ENCODE measurements at places on chromosomes 1 and 21. TPM values are rescaled to one million over a fixed set of nuclear protein-coding genes. Genes with fewer than 3 reads are reported as not detected.

Gene CPT2
- total RNA-seq: 32.2 TPM

DNA sequence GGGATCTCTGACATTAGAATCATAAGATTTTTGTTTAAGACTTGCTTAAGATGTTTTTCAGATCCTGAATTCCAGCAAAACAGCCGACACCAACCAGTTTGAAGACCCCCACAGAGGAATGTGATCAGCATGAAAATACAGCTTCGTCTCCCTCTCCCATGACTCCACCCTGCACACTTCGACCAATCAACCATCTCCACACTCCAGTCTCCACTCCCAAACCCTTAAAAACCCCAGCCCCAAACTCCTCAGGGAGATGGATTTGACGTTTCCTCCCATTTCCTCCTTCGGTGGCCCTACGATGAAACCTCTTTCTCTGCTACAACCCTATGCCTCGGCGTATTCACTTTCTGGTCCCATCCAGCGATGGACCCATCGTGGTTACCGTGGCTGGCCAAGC is 30.1 kb upstream of the KIF26B start:
- no peak for DNase-seq
- no peaks in the 10 kb centered on the region for H3K4me1 ChIP-seq
- no peaks in the 10 kb centered on the region for H3K36me3 ChIP-seq
- H3K27me3 ChIP-seq: peaks cover 70% of the 10 kb centered on the region
- no peak overlapping the region for H3K4me3 ChIP-seq

DNA sequence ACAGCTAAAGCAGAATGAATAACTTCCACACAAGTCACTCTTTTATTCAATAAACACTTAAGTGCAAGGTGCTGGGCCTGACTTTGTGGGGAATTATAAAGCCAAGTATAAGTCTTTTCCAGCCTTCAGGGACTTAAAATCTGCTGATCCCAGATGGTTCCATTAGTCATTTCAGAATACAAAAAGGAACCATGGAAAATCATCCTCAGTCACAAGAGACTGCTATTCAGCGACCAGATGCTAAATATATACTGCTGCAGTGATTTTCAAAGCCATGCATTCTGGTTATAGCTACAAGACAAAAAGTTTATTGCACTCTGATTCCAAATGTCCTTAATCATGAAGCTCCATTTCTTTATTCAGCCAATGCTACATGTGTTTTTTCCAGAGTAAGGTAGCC is 25.7 kb downstream of the GLMN start:
- peak; percentile 26 for DNase-seq
- H3K36me3 ChIP-seq: 0 out of 2 replicates have a peak, but pooled peaks cover 2% of the 10 kb centered on the region
- no peaks in the 10 kb centered on the region for H3K27me3 ChIP-seq
- H3K4me3 ChIP-seq: no peak overlapping the region
- no peak overlapping the region for H3K27ac ChIP-seq

- no peaks in the 10 kb centered on the region for H3K36me3 ChIP-seq
- no peak overlapping the region for H3K4me3 ChIP-seq
- H3K4me1 ChIP-seq: peaks cover 24% of the 10 kb centered on the region
- no peak for DNase-seq
- H3K27ac ChIP-seq: no peak overlapping the region
Observed at GRCh38 chr1:59062743-59063142, 234.2 kb upstream of the FGGY start.

GRCh38 chr21:45011426-45011825 is 63.0 kb upstream of the ADARB1 start:
- H3K4me1 ChIP-seq: peaks cover 41% of the 10 kb centered on the region
- no peaks in the 10 kb centered on the region for H3K36me3 ChIP-seq
- no peak for DNase-seq
- H3K27ac ChIP-seq: peak overlapping the region; percentile 68
- no peaks in the 10 kb centered on the region for H3K27me3 ChIP-seq

GRCh38 chr1:20366463-20367115 is 75.9 kb downstream of the VWA5B1 start:
- no peak overlapping the region for H3K4me3 ChIP-seq
- H3K27ac ChIP-seq: no peak overlapping the region
- H3K27me3 ChIP-seq: no peaks in the 10 kb centered on the region
- H3K4me1 ChIP-seq: 0 out of 2 replicates have a peak, but pooled peaks cover 5% of the 10 kb centered on the region

Gene RAB3B
- 2.4 TPM for total RNA-seq

- H3K27ac ChIP-seq: peak overlapping the region; percentile 95
- H3K4me1 ChIP-seq: peaks cover 64% of the 10 kb centered on the region
- no peaks in the 10 kb centered on the region for H3K27me3 ChIP-seq
- no peak for DNase-seq
Observed at GRCh38 chr1:211635597-211636205, 39.7 kb downstream of the NEK2 start.

DNA sequence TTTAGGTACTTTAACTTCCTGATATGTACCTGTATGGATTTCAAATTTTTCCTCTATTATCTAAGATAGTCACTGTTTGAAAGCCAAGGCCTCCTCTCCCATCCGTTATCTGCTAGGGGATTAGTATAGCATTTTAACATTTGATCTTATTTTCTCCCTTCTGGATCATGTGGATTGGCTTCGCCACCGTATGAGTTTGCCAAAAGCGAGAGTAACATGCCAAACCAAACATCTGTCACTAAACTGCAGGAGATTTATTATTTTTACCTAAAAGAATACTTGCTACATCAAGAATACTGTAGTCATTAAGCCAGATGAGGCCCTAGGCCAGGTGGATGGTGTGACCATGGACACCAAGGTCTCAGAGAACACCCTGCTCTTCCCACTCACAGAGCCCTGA is 28.5 kb upstream of the EEIG2 start:
- DNase-seq: no peak
- peaks cover 24% of the 10 kb centered on the region for H3K4me1 ChIP-seq
- H3K27ac ChIP-seq: no peak overlapping the region
- no peaks in the 10 kb centered on the region for H3K36me3 ChIP-seq
- no peak overlapping the region for H3K4me3 ChIP-seq
- H3K27me3 ChIP-seq: no peaks in the 10 kb centered on the region

Gene DENND1B
- 14.1 TPM for total RNA-seq

DNA sequence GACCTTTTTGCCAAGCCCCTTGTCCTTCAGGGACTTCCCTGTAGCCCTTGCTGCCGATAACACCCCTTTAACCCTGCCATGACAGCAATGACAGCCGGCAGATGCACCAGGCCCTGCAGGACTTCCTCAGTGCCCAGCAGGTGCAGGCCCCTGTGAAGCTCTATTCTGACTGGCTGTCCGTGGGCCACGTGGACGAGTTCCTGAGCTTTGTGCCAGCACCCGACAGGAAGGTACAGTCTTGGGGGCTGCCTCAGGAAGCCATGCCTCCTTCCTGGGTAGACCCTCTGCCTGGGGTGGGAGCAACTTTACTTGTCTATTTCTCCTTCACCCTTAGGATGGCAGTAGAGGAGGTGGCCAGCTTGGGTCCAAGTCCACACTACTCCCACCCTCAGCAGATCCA is 16.1 kb upstream of the PADI6 start:
- H3K4me3 ChIP-seq: no peak overlapping the region
- H3K27me3 ChIP-seq: no peaks in the 10 kb centered on the region
- H3K27ac ChIP-seq: no peak overlapping the region
- no peak for DNase-seq

DNA sequence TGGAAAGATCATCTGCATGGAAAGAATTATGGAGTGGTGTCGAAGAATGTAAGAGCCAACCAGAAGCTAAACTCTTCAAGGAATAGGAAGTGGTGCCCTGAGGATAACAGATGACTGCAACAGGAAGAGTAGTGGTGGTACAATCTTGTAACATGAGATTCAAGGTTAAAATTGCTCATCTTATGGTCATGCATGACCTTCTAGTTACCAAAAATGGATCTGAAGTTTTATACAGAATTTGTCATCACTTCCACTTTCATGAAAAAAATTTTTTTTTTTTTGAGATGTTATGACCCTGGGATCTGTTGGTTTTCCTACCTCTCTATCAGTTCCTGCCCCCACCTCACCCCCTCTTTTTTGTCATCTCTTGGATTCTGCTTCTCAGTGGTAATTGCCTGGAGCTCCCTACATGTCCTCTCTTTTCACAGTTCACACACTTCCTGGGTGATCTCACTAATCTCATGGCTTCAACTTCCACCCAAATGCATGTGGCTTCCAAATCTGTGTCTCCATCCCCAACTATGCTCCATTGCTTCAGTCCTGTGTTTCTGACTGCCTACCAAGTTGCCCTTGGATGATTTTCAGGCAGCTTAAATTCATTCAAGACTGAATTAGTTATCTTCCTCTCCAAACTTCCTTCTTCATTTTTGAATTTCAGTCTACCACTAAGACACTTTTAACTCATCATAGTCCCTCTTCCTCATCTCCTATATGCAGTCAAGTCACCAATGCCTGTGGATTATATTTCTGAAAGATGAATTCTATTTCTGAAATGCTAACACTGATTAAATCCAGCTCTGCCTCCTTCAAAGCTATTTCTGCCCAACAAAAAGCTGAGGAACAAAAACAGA is 48.4 kb downstream of the SLAMF6 start:
- H3K4me1 ChIP-seq: no peaks in the 10 kb centered on the region
- H3K4me3 ChIP-seq: no peak overlapping the region
- no peaks in the 10 kb centered on the region for H3K36me3 ChIP-seq
- peaks cover 38% of the 10 kb centered on the region for H3K27me3 ChIP-seq
- no peak for DNase-seq

Gene GPR89A
- total RNA-seq: 22.5 TPM

Gene GPR157
- total RNA-seq: 9.0 TPM

- H3K27me3 ChIP-seq: no peaks in the 10 kb centered on the region
- no peak for DNase-seq
- H3K4me3 ChIP-seq: no peak overlapping the region
Observed at GRCh38 chr1:66058558-66058957, 265.9 kb downstream of the PDE4B start.

Gene ANGPTL3
- total RNA-seq: not detected

Gene FMO3
- not detected for total RNA-seq

DNA sequence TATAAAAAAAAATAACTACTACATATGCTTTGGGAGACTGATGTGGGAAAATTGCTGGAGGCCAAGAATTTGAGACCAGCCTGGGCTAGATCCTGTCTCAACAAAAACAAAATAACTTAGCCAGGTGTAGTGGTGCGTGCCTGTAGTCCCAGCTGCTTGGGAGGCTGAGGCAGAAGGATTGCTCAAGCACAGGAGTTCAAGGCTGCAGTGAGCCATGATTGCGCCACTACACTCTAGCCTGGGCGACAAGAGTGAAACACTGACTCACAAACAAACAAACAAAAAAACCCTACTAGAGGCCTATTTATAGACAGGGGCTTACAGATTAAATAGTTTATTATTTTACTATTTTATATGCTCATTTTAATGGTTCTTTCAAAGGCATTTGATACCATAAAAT is 80.0 kb downstream of the LHX4 start:
- peaks cover 28% of the 10 kb centered on the region for H3K4me1 ChIP-seq
- no peaks in the 10 kb centered on the region for H3K27me3 ChIP-seq
- H3K36me3 ChIP-seq: no peaks in the 10 kb centered on the region
- H3K4me3 ChIP-seq: no peak overlapping the region
- no peak for DNase-seq

DNA sequence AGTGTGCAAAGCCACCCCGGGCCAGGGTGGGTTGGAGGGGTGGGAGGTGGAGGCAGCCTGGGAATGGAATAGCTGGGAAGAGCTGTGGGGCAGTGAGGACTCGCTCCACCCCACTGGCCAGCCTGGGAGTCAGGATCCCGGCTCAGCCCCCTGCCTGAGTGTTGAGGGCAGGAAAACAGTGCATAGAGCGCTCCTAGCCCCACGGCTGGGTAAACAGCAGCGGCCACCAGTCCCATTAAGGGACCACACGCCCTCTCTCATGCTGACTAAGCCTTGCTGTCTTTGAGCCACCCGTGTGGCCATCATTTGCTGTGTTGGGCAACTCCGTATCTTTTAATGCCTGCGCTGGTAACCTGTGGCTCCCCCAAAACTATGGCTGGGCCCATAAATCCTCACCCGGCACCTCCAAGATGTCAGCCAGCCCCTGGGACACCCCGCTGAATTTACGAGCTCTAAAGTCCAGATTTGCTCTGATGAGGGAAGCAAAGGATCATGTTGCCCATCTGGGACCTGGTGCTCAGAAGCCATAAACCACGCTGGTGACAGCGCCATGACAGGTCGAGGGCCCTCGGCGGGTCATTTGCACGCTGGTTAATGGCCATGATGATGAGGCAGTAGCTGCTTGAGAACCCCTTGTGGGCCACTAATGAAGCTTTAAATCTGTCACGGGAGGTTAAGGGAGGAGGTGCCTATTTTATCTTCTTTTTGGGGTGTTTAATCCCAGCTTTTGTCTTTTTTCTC is 34.9 kb downstream of the SYF2 start:
- no peak for DNase-seq
- H3K27ac ChIP-seq: no peak overlapping the region

GRCh38 chr1:172142324-172142723 is 278.2 kb upstream of the C1orf105 start:
- H3K4me3 ChIP-seq: no peak overlapping the region
- H3K27me3 ChIP-seq: no peaks in the 10 kb centered on the region
- H3K36me3 ChIP-seq: no peaks in the 10 kb centered on the region
- H3K4me1 ChIP-seq: no peaks in the 10 kb centered on the region
- no peak for DNase-seq

Measured in PC-9 (cell line).